ENCODE measurements at places on chromosomes 5 and 9. TPM values are rescaled to one million over a fixed set of nuclear protein-coding genes. Genes with fewer than 3 reads are reported as not detected.

Gene AFAP1L1
- total RNA-seq: not detected

Gene ZDHHC21
- total RNA-seq: 12.7 TPM

Gene EGFLAM
- total RNA-seq: not detected

Gene ENTPD8
- not detected for total RNA-seq

Gene FAM221B
- total RNA-seq: not detected

Gene PPIP5K2
- total RNA-seq: 52.7 TPM

Gene C5
- 1.2 TPM for total RNA-seq

Gene TLX3
- total RNA-seq: not detected

Gene TAF1L
- total RNA-seq: 0.03 TPM

Gene C9
- total RNA-seq: not detected

Gene LAMC3
- 0.05 TPM for total RNA-seq

Gene OR13F1
- total RNA-seq: not detected

Gene UBE2QL1
- 0.73 TPM for total RNA-seq

Gene EIF4EBP3
- total RNA-seq: 16.1 TPM

Gene EMB
- 80.6 TPM for total RNA-seq

Gene DOCK2
- 216 TPM for total RNA-seq

Gene NTNG2
- 4.6 TPM for total RNA-seq

Gene RMI1
- total RNA-seq: 25.6 TPM

Gene FABP6
- not detected for total RNA-seq

Gene ABO
- 0.60 TPM for total RNA-seq

Gene MIGA2
- 43.8 TPM for total RNA-seq

Gene ELOVL7
- 0.49 TPM for total RNA-seq

Gene ARHGEF37
- total RNA-seq: 0.70 TPM

Gene GABRA1
- total RNA-seq: not detected

Gene RC3H2
- 39.8 TPM for total RNA-seq
